Ascending aorta (tissue), 2 donors: ENCODE measurements at places on chromosomes 11 and 22. TPM values are rescaled to one million over a fixed set of nuclear protein-coding genes. Genes with fewer than 3 reads are reported as not detected.

- no peaks in the 10 kb centered on the region for H3K27me3 ChIP-seq
- no peak overlapping the region for H3K4me3 ChIP-seq
- H3K27ac ChIP-seq = no peak overlapping the region
- H3K36me3 ChIP-seq = no peaks in the 10 kb centered on the region
Measured at GRCh38 chr11:79291948-79292347, 148.9 kb downstream of the TENM4 start.

GRCh38 chr11:133677387-133677786 is 145.1 kb upstream of the OPCML start:
- no peaks in the 10 kb centered on the region for H3K4me1 ChIP-seq
- no peaks in the 10 kb centered on the region for H3K36me3 ChIP-seq
- H3K27ac ChIP-seq = no peak overlapping the region
- no peak for DNase-seq
- H3K27me3 ChIP-seq = no peaks in the 10 kb centered on the region
- no peak overlapping the region for H3K4me3 ChIP-seq

DNA sequence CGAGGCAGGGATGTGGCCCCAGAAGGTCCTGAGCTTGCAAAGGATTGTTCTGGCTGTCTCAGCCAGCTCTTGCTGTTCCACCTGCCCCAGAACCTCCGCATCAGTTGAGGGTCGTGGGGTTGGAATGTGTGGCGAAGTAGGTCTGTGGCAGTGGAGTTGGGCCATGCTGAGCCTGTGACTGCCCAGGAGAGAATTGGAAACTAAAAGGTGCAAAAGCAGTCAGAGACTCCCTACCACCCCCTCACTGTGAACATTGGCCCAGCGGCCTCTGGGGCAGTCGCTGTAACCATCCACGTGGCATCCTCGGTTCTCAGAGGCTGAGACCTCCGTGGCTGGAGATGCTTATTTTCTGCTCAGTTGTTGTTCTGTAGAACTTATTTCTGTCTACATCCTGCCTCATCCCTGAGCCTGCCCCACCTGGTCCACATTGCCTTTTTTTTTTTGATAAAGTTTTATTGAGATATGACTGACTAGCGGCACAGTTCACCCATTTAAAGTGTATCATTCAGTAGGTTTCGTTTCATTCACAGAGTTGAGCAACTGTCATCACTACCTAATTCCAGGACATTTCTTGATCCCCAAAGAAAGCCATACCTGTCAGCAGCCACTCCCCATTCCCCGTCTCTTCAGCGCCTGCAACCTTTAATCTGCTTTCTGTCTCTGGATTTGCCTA is 22.3 kb upstream of the DGCR8 start:
- H3K27ac ChIP-seq = no peak overlapping the region
- H3K27me3 ChIP-seq = no peaks in the 10 kb centered on the region
- DNase-seq = no peak
- no peak overlapping the region for H3K4me3 ChIP-seq

Gene CCDC87
- total RNA-seq = 0.21 TPM

GRCh38 chr11:1847926-1848639 is 4.8 kb upstream of the LSP1 start:
- no peak overlapping the region for H3K27ac ChIP-seq
- no peak overlapping the region for H3K4me3 ChIP-seq
- H3K4me1 ChIP-seq = no peaks in the 10 kb centered on the region
- no peak for DNase-seq

- H3K4me1 ChIP-seq = peaks cover 12% of the 10 kb centered on the region
- H3K36me3 ChIP-seq = no peaks in the 10 kb centered on the region
- H3K27ac ChIP-seq = no peak overlapping the region
- no peak overlapping the region for H3K4me3 ChIP-seq
- DNase-seq = no peak
Measured at GRCh38 chr11:16796311-16796710, 57.9 kb downstream of the C11orf58 start.

GRCh38 chr11:107337917-107338316 is 119.7 kb downstream of the CWF19L2 start:
- no peak overlapping the region for H3K27ac ChIP-seq
- no peaks in the 10 kb centered on the region for H3K27me3 ChIP-seq
- DNase-seq = no peak
- no peak overlapping the region for H3K4me3 ChIP-seq
- H3K36me3 ChIP-seq = no peaks in the 10 kb centered on the region
- no peaks in the 10 kb centered on the region for H3K4me1 ChIP-seq

Gene DEAF1
- total RNA-seq = 60.5 TPM

GRCh38 chr11:60345489-60345888 is 18.4 kb downstream of the MS4A6E start:
- H3K36me3 ChIP-seq = no peaks in the 10 kb centered on the region
- H3K27ac ChIP-seq = no peak overlapping the region
- no peak for DNase-seq
- H3K27me3 ChIP-seq = no peaks in the 10 kb centered on the region
- no peaks in the 10 kb centered on the region for H3K4me1 ChIP-seq
- H3K4me3 ChIP-seq = no peak overlapping the region

DNA sequence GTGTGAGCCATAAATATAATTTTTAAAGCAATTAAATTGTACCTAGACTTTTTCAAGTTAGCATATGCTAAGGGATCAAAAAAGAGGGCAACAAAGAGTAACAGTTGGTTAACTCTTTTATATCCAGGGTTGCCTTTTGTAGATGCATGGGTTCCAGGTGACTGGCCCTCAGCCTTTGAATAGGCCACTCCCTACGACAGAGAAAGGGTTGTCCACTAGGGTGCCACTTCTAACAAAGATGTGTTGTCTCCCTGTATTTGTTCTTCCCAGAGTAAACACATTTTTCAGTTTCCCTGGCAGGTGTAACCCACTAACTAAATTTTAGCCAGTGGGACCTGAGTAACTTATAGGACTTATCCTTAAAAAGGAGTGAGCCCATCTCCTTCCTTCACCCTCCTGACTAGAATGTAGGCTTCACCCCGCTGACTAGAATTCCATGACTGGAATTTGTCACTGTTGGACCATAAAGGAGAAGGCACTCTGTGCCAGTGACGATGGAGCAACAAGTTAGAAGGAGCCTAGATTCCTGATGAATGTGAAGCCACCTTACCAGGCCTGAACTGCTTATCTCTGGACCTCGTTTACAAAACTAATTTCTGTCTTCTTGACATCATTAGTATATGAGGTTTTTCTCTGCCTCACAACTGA is 16.6 kb downstream of the TUG1 start:
- no peaks in the 10 kb centered on the region for H3K36me3 ChIP-seq
- H3K4me1 ChIP-seq = no peaks in the 10 kb centered on the region
- no peak overlapping the region for H3K4me3 ChIP-seq
- no peak for DNase-seq
- H3K27ac ChIP-seq = no peak overlapping the region

Gene JRKL
- 16.6 TPM for total RNA-seq

Gene POU2AF3
- not detected for total RNA-seq

DNA sequence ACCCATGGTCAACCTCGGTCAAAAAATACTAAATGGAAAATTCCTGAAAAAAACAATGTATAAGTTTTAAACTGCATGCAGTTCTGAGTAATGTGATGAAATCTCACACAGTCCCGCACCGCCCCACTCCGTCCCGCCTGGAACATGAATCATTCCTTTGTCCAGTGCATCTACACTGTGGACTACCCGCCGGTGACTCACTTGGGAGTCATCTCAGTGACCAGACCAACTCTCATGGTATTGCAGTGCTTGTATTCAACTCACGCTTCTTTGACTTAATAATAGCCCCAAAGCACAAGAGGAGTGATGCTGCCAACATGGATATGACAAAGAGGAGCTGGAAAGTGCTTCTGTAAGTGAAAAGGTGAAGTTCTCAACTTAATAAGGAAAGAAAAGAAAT is 48.8 kb downstream of the ARHGAP32 start:
- H3K4me1 ChIP-seq = peaks cover 2% of the 10 kb centered on the region
- no peaks in the 10 kb centered on the region for H3K36me3 ChIP-seq
- peak; percentile 71 for DNase-seq
- H3K4me3 ChIP-seq = no peak overlapping the region
- H3K27me3 ChIP-seq = no peaks in the 10 kb centered on the region
- H3K27ac ChIP-seq = no peak overlapping the region

DNA sequence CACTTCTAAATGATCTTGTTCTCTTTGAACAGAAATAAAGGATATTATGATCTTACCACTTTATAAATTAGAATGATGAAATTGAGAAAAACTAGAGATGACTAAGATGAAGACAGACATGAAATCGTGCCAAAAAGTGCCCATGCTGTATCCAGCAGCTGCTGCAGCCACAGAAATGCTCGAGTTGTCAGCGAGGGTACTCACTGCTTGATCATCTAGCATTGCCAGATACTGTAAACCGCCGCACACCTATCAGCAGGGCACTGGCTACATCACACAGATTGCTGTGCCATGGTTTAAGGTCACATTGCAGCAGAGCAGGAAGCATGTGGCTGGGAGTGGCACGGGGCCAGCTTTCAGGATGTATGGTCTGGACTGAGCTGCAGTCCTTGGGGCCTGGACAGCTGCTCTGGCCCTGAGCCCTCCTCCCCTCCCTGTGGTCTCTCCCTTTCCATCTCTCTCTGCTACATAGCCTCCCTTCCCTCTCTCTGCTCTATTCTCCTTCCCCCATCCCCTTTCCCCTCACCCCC is 51.0 kb upstream of the SEPTIN5 start:
- H3K27ac ChIP-seq = no peak overlapping the region

DNA sequence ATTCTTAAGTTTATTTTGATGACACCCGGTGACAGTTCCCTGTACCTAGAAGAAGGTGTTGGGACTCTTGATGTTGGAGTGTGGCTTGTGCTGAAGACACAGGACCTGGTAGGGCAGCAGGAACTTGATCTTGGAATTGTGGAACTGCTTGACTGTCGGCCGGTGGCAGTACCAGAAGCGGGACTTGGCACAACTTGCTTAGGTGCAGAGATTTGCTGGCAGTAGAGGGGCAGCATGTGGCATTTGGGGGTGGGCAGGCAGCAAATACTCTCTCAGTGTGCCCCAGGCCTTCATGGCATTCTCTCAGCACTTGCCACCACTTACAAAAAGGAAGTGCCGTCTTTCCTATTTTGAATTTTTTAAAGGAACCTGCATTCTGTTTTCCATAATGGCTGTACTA is 3.6 kb downstream of the PEX26 start:
- H3K36me3 ChIP-seq = peaks cover 61% of the 10 kb centered on the region
- no peaks in the 10 kb centered on the region for H3K4me1 ChIP-seq
- no peak for DNase-seq
- H3K27me3 ChIP-seq = no peaks in the 10 kb centered on the region
- H3K4me3 ChIP-seq = no peak overlapping the region

Gene NRGN
- total RNA-seq = 5.3 TPM

Gene HBG1
- not detected for total RNA-seq

Gene HYOU1
- 98.4 TPM for total RNA-seq

- DNase-seq = no peak
- no peaks in the 10 kb centered on the region for H3K36me3 ChIP-seq
- H3K27ac ChIP-seq = no peak overlapping the region
- H3K4me1 ChIP-seq = peaks cover 10% of the 10 kb centered on the region
- H3K4me3 ChIP-seq = no peak overlapping the region
- no peaks in the 10 kb centered on the region for H3K27me3 ChIP-seq
Measured at GRCh38 chr11:79417069-79417920, 23.5 kb downstream of the TENM4 start.

Gene NOX4
- 125 TPM for total RNA-seq

DNA sequence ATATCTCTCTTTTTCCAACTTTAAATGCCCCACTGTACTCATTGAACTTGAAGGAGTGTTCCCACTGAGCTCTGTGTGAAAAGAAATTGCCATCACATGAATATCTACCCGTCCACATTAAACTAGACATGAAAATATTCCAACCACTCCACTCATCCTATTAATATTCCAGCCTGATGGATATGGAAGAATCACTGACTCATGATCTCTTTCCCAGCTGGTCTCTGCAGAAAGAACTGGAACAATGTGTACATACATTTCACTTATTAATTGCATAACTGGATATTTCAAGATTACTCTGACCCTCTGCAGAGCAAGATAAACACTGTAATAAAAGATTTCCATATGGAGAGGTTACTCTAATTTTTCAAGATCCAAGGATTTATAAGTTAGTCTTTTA is 711.1 kb upstream of the LRRC4C start:
- no peaks in the 10 kb centered on the region for H3K36me3 ChIP-seq

- DNase-seq = no peak
- H3K4me3 ChIP-seq = peak overlapping the region; percentile 74
- no peaks in the 10 kb centered on the region for H3K36me3 ChIP-seq
Measured at GRCh38 chr11:94741022-94741679, 27.0 kb upstream of the AMOTL1 start.

- H3K36me3 ChIP-seq = no peaks in the 10 kb centered on the region
- no peak overlapping the region for H3K4me3 ChIP-seq
- H3K4me1 ChIP-seq = no peaks in the 10 kb centered on the region
- no peak overlapping the region for H3K27ac ChIP-seq
Measured at GRCh38 chr11:78635814-78636506, 61.3 kb upstream of the NARS2 start.

DNA sequence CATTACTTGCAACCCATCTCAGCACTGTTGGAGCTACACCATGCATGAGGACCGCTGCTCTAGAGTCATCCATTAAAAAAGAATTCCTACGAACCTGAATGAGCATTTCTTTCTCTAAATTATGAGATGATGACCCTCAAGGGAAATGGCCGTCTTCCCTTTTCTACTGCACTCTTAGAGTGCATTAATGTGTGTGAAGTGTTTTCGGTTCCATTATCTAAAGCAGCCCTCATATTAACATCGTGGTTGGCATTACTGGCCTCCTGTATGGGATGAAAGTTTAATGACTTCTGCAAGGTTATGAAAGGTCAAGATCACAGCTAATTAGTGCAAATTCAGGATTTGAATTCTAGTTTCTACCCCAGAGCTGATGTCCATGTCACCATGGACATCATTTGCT is 16.7 kb downstream of the CD44 start:
- no peak overlapping the region for H3K4me3 ChIP-seq
- H3K27ac ChIP-seq = no peak overlapping the region
- DNase-seq = no peak

DNA sequence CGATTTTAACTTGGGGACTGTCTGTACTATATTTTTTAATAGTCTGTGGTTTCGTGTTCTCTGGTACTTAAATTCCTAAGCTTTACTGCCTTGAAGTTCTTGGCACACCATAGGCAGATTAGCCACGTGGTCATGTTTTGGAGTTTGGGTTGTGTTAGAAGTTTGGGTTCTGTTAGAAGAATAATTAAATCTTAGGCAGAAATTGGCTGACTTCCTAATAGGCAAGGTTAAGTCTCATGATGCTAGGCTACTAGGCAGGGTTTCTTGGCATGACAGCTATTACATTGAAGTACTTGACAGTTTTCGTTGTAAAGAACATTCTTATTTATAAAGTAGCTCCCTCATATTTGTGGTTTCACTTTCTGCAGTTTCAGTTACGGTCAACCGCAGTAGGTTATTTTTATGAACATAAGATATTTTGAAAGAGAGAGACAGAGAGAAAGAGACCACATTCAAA is 30.0 kb upstream of the MMP7 start:
- no peaks in the 10 kb centered on the region for H3K27me3 ChIP-seq
- peak overlapping the region; percentile 31 for H3K4me3 ChIP-seq
- H3K4me1 ChIP-seq = no peaks in the 10 kb centered on the region
- peak overlapping the region; percentile 13 for H3K27ac ChIP-seq

Gene MAPK11
- 117 TPM for total RNA-seq

DNA sequence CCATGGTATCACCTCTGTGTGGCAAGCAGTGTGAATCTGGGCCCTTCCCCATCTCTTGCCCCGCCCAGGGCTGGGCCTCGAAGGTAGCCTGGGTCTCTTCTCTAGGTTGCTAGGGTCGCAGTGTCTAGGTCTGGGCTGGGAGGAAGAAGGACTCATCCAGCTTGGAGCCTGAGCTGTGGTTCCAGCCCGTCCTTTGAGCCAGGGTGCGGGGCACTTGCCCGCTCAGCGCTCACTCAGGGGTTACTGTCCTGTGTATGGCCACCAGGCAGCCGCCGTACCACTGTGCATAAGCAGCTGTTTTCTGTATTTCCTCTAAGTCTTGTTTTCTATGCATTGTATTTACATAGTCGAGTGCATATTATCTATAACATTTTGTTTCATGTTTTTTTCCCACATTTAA is 160.9 kb downstream of the TBC1D22A start:
- no peak overlapping the region for H3K27ac ChIP-seq
- H3K27me3 ChIP-seq = no peaks in the 10 kb centered on the region
- H3K36me3 ChIP-seq = peaks cover 4% of the 10 kb centered on the region
- no peak for DNase-seq
